ENCODE measurements at places on chromosomes 6 and 20.

GRCh38 chr6:83073615-83074014 lies 6.1 kb downstream of the DOP1A start:
- no peak for DNase-seq

DNA sequence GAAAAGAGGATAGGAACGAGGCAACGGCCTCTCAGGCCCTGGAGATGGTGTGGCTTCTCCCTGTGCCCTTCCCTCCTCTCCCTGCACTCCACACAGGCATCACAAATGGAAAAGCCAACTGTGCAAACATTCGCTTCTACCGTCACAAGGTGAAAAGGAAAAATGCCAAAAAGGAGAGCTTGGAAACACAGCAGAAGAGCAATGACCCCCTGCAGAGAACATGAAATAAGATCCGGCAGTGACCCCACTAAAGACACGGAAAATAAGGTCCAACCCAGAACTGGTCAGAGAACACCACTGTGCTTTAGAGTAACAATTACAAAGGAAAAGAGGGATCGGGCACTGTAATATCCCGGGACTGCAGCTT lies 63.0 kb downstream of the SLC22A23 start:
- DNase-seq = no peak

GRCh38 chr20:62668441-62669027 lies 26.2 kb downstream of the SLCO4A1 start:
- peak; percentile 73 for DNase-seq

- no peak for DNase-seq
Measured at GRCh38 chr6:24376871-24377270, 19.0 kb upstream of the DCDC2 start.

DNA sequence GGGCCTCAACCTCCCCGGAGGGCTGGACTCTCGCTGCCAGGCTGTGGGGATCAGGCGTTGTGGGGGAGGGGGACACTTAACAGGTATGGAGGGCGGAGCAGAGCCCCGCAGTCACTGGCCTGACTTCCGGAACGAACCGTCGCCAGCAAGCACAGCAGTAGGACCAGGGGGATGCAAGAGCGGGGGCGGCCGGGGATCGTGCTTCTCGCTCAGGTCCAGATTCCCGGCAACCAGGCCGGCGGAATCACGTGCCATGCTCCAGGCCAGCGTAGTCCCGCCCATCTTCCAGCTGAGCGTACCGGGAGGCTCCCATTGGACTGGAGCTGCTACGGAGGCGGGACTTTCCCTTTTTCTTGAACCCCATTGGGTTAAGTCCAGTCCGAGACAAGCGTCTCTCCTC lies 10.0 kb upstream of the POU5F1 start:
- no peak for DNase-seq

DNA sequence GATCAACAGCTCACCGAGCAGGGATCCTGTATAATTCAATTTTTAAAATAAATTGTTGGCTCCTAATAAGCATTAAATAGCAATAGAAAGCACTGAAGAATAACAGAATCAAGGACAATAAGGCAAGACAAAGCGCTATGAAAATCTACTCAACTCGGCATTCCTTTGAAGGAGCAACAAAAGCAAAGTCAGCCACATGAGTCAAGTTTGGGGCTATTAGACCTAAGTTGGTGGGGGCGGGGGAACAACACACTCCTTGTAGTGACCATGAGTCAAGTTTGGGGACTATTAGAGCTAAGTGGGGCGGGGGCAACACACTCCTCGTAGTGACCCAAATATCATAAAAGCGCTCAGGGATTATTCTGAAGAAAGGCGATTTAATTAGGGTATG lies 120.0 kb downstream of the FOXC1 start:
- no peak for DNase-seq

Data from KBM-7 (cell line).